Left ventricle myocardium inferior (tissue), 1 donor: ENCODE measurements at places on chromosomes 5 and 9. TPM values are rescaled to one million over a fixed set of nuclear protein-coding genes. Genes with fewer than 3 reads are reported as not detected.

DNA sequence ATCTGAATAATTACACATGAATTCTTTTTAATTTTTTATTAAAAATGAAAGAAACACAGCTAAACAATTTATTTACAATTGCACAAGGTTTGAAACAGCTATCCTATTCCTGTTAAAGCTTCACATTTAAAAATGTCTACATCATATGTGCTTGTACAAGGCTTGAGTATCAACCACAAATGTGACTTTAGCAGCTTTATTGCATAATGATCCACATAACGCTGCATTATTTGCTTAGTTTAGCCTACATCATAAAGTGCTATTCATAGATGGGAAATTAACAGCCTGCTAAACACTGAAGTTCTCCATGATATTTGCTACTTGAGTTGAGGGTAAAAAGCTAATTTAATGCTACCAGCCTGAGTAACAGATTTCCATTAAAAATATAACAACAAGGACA is 45.0 kb downstream of the TRIM36 start:
- DNase-seq = no peak

DNA sequence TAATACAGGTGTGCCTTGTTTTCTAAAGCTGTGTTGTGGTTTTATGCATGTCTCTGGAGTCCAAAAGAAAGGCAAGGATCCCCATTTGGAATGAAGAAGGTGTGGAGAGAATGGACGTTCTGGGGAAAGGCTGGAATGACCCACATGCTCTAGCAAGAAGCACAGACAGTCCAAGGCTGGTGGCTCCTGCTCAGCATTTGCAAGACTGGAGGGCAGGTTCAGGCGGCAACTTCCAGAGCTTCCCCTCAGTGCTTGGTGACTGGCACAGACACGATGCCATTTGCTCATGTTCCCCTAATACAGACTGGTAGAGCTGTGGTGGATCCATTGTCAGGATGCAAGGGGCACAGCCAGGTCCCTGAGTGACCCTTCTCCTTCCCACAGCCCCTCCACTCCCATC is 8.2 kb downstream of the SLC22A4 start:
- no peak for DNase-seq

- no peak for DNase-seq
These were observed 173.6 kb downstream of the ISL1 start for GRCh38 chr5:51556833-51557232.

DNA sequence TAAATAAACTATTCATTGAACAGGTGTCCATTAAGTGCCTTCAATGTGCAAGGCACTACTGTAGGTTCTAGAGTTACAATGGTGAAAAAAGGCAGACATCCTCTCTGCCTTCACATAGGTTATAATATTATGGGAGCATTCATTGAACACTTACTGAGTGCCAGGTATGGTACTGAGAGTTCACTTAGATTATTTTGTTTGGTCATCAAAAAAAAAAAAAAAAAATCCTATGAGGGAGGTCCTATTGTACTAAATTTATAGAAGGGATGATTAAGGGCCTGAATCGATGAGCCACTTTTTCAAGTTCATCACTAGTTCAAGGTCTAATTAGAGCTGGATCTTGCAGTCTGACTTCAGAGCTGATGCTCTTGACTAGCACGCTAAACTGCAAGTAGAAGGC is 22.8 kb upstream of the PANK3 start:
- DNase-seq = no peak

- no peak for DNase-seq
These were observed 451.8 kb upstream of the FTMT start for GRCh38 chr5:121399879-121400278.

Gene CCDC183
- total RNA-seq = 2.1 TPM

Gene CATSPER3
- 0.49 TPM for total RNA-seq

Gene NDUFS6
- total RNA-seq = 122 TPM

Gene LCN1
- total RNA-seq = not detected
